Stomach (tissue), 19 donors: ENCODE measurements at places on chromosomes 13 and 19. TPM values are rescaled to one million over a fixed set of nuclear protein-coding genes. Genes with fewer than 3 reads are reported as not detected.

The CGB8 gene
- polyA plus RNA-seq: not detected

The KRTDAP gene
- polyA plus RNA-seq: 3.0 TPM

The ADGRE2 gene
- polyA plus RNA-seq: 1.00 TPM

The NLRP9 gene
- polyA plus RNA-seq: not detected

The IZUMO2 gene
- polyA plus RNA-seq: not detected

The HNRNPUL1 gene
- polyA plus RNA-seq: 84.0 TPM

The ZNF460 gene
- polyA plus RNA-seq: 0.75 TPM

The PLVAP gene
- polyA plus RNA-seq: 48.6 TPM

The AMH gene
- 0.61 TPM for polyA plus RNA-seq

The CCDC61 gene
- polyA plus RNA-seq: 17.9 TPM

The IRGC gene
- polyA plus RNA-seq: not detected
